Substantia nigra (tissue), 51 donors: ENCODE measurements at places on chromosomes 11 and 22.

DNA sequence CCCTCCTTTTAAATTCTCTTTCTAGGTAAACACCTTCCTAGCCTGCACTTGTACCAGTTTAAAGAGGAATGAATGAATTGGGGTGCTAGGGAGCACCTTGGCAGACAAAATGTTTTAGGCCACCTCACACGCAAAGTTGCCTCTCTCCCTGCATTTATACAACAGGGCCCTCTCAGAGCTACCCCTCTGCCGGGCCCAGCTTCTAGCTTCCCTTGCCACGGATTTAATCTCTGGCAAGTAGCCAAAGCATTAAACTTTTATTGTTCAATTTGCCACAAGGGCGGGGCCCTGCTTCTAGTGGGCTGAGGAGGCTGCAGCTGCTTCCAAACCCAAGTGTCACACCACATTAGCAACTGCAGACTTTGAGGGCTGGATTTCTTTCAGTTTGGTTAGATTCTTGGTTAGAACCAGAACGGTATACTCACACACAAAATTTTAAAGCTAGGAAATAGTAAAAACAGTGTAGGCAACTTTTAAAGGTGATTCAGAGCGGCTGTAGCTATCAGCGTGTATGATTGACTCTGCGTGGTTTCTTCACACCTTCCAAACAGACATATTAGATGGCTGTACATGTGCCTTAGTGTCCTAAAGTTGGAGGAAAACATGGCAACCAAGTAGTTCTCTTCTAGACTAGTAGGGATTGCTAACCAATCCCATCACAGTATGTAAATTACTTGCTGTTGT is 6.5 kb downstream of the KREMEN1 start:
- no peak for DNase-seq

DNA sequence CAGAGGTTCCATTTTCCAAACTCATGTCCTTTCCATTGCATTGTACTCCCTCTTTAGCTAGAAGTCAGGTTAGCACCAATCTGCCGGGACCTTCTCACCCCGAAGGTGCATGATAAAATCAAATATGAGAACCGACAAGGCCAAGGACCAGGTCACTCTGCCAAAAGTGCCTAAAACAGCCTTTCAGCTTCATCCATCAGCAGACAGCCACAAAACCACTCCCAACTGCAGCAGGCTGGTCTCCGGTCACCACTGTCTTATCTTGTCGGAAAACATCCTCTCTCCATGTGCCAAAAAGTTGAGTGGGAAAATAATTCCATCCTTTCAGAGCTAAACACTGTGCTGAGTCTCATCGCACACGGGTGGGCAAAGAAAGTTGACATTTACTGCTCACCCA is 1.4 kb downstream of the PI4KA start:
- no peak for DNase-seq

DNA sequence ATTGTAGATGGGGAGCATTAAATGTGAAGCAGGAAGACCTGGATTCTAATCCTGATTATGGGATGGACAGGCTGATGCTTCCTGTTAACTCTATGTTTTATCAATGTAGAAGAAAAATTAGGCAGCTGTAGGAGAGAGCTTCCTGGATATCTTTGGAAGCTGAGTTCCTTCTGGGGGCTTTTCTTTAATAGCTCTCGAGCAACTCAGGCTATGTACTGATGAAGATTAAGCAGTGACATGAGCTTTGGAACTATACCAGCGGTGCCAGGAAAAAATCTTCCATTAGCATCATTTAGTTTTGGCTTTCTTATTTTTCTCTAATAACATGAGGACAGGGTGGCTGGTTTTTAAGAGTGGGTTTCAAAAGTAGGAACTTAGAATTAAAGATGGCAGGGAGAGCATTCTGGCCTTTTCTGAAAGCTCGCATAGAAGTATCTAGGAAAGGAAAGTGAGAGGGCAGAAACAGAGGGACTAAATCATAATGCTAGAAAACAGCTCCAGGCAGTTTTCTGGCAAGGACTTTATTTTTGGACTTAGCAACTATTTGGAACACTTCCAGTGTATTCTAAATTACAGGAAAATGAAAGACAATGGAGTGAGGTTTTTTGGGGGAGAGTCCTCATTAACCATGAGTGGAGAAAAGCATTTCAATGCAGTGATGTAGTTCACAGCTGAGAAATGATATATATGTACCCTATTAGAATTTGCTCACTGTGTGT is 69.2 kb upstream of the RRM1 start:
- DNase-seq: no peak

GRCh38 chr11:67628710-67629385 is 889 bp downstream of the NUDT8 start:
- DNase-seq: no peak

GRCh38 chr11:61415381-61415780 is 14.4 kb downstream of the CPSF7 start:
- DNase-seq: no peak

DNA sequence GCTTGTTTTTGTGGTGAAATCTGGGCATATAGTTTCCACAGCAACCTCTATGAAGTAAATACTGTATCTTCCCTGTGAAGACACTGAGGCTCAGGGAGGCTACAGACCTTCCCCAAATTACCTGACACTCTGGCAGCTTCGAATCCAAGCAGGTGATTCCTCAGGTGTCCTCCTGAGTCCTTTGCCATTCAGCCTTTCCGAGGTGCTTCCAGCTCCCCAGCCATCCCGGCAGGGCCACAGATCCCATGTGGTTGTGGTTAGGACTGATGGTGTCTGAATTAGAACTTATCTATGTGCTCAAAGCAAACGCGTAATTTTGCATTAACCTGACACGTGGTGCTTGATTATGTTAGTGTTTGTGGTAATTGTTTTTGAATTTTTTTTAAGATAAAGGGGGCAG is 785.6 kb downstream of the BRD1 start:
- DNase-seq: no peak

- DNase-seq: no peak
Observed at GRCh38 chr11:128902515-128903066, 11.4 kb downstream of the KCNJ5 start.

DNA sequence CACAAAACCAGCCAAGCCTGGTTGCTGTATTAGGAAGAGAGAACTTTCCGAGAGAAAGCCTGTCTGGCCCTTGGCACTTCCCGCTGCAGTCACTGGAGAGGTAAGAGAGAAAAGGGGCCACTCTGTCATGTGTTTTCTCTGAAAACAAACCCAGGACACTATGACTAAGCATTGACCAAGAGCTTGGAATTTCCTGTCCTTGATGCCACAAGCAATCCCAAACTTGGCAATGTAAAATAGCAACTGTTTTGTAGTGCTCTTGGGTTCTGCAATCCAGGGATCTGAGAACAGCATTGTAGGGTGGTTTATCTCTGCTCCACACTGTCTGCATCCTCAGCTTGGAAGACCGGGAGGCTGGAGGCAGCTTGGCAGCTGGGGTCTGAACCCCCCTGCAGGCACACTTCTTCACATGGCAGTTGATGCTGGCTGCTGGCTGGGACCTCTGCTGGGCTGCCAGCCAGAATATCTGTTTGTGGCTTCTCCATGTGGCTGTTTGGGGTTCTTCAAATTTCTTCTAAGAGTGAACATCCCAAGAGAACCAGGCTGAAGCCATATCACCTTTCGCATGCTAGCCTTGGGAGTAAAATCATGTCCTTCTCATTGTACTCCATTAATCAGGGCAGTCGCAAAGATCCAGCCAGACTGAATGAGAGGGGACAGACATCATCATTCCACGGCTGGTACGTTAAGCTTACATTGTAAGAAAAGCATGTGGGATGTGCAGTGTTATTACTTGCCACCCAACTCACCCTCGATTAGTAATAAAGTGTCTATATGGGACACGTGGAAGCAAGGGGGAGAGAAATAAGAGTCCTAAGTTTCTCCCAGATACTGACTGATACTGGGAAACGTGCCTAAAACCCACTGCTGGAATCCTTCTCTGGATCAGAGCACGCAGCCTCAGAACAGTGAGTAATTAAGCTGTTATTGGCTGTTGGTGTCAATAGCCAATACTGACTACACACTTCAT is 537.4 kb upstream of the B3GAT1 start:
- DNase-seq: no peak

GRCh38 chr11:37908219-37908548 is 1310.1 kb upstream of the RAG2 start:
- DNase-seq: no peak

- no peak for DNase-seq
Observed at GRCh38 chr22:23079240-23079768, 9.0 kb downstream of the GNAZ start.

DNA sequence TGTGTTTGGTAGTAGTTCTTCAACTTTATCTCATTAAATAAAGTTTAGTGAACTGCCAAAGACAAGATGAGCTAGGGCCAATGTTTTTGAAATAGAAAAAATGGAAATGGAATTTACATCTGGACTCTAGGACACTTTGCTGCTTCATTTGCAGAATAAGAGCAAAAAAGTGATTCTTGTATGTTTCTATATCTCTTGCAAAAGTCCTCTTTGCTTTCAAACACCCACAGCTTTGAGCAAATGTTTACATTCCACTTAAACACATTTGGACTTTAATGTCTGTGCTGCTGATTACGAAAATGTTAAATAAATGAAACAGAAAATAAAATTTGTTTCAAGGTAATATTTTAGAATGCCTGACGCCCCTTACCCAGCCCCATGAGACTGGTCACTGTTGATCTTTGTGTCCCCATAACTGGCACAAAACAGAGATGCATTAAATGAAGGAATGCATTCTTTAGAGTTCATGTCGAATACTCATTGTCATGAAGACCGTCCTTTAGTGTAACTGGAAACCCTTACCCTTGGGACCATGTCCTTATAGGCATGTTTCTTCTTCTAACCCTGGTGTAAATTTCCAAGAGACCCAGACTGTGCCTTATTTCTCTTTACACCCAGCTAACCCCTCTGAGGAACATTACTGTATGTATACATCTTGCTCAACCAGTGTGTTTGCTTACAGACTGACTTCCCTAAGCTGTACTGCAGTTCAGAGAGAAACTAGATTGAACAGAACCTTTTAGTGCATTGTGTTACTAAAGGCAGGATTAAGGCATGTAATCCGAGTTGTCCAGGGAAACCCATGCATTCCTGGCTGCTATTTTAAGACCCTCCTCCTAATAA is 199.7 kb downstream of the NAV2 start:
- no peak for DNase-seq

GRCh38 chr11:82701847-82702520 is 31.7 kb downstream of the FAM181B start:
- DNase-seq: no peak

DNA sequence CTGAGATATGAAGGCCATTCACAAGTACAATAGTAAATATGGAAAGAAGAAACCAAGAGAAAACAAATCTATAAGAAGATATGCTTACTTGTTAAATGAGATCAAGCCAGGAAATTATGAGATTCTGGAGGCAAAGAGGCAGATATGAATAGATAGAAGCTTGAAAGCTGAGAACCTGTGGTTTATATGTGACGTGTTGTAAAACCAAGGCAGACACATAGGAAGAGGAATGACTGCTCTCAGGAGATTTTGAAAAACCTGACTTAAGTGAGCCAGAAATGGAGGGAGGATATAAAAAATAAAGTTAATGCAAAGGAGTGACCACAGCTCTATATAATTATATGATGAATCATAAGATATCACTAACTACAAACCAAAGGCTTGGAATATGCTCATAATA is 1160.5 kb upstream of the CNTN5 start:
- no peak for DNase-seq

- DNase-seq: no peak
Observed at GRCh38 chr11:37511425-37511933, 913.4 kb upstream of the RAG2 start.

- no peak for DNase-seq
Observed at GRCh38 chr11:75425422-75425821, 7.6 kb downstream of the KLHL35 start.

DNA sequence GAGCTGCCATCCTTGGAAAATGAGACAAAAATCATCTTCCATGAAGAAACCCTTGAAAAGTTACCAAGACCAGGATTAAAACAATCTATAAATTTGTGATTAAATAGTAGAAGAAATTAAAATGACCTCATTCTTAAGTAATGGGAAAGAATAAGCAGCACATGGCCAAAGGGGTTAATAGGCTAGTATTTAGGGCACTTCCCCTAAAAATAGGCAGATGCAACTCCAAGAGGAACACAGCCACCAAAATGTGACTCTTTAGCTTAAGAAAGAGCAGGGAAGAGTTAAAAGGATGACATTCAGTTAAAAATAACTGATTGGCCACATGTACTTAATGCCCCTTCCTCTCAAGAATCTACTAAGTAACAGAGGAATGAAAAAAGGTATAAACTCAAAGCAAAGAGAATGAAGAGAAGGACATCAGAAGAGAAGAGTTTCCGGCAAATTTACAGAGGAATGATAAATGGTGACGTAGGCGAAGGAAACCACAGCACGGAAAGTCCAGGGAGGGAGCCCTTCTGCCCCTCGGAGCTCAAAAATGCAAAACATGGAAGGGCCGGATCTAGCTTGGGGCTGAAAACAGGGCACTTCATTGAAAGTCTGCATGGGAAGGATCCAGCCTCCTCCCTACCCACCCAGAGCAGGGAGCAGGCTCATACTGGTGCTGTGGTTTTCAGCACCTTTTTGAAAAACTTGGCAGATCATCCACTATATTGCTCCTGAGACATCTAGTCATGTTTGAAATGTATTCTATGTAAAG is 17.8 kb downstream of the SCUBE2 start:
- no peak for DNase-seq

- DNase-seq: no peak
Observed at GRCh38 chr11:57406337-57406904, 16.0 kb upstream of the PRG2 start.

DNA sequence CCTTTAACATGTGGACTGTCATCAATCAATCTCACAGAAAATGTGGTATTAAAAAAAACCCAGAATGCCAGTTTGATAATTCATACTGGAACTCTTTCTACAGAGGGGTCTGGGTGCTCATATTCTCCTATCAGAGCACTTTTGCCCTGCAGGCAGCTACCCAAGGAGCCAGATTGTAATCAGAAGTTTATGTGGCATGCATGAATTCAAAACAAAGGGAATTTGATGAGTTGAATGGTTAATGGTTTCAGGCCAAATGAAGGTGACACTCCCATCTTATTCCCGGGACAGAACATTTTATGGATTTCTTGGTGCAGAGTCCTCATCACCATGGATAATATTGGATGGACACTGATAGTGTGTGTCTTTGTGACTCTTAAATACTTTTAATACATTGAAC is 38.4 kb upstream of the CLPB start:
- no peak for DNase-seq

- DNase-seq: no peak
Observed at GRCh38 chr22:20781272-20781990, 7.5 kb downstream of the SERPIND1 start.

DNA sequence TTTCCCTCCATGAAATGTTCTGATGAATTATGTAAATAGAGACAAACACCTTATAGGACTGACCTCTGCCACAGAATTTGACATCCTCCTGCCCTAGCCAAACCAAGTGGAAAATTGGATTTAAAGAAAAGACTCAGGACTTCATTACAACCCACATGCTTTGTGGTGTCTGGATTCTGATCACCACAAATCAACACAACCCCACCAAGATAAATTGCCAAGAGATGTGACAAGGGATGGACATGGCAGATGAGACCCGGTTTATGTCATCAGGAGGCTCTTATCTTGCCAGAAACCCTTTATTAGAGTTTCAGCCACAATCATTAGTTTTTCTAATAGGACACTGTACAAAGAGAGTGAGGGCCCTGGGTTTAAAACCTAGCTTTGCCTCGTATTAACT is 57.9 kb upstream of the SLC6A5 start:
- no peak for DNase-seq

GRCh38 chr11:60766547-60766946 is 9.9 kb downstream of the MS4A15 start:
- no peak for DNase-seq

GRCh38 chr22:39414886-39415285 is 15.3 kb downstream of the TAB1 start:
- DNase-seq: no peak

GRCh38 chr22:33271390-33272161 is 213.4 kb upstream of the SYN3 start:
- peak; percentile 66 for DNase-seq

GRCh38 chr11:130534551-130534950 is 86.1 kb downstream of the ADAMTS15 start:
- no peak for DNase-seq
